CD8-positive, alpha-beta memory T cell (primary cell): ENCODE measurements at places on chromosomes 1 and 21.

DNA sequence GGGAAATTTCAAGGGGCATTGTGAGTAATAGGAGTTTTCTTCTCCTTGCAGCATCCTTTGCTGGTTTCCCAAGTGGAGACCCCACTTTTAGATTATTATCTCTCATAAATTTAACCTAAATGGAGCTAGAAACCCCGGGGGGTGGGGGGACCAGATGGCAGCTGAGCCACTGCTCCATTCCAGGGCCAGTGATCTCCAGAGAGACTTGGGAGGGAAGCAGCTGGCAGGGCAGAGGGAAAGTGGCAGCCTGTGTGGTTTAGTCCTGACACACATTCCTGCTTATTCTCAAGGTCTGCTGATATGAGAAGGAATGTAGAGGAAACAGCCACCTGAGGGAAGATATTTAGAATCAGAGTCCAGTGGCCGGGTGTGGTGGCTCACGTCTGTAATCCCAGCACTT lies 16.3 kb downstream of the PCP4L1 start:
- no peak for DNase-seq

- DNase-seq: no peak
Measured at GRCh38 chr21:37904856-37905255, 11.4 kb downstream of the KCNJ6 start.

GRCh38 chr1:85615586-85616363 lies 35.2 kb downstream of the CCN1 start:
- DNase-seq: no peak

DNA sequence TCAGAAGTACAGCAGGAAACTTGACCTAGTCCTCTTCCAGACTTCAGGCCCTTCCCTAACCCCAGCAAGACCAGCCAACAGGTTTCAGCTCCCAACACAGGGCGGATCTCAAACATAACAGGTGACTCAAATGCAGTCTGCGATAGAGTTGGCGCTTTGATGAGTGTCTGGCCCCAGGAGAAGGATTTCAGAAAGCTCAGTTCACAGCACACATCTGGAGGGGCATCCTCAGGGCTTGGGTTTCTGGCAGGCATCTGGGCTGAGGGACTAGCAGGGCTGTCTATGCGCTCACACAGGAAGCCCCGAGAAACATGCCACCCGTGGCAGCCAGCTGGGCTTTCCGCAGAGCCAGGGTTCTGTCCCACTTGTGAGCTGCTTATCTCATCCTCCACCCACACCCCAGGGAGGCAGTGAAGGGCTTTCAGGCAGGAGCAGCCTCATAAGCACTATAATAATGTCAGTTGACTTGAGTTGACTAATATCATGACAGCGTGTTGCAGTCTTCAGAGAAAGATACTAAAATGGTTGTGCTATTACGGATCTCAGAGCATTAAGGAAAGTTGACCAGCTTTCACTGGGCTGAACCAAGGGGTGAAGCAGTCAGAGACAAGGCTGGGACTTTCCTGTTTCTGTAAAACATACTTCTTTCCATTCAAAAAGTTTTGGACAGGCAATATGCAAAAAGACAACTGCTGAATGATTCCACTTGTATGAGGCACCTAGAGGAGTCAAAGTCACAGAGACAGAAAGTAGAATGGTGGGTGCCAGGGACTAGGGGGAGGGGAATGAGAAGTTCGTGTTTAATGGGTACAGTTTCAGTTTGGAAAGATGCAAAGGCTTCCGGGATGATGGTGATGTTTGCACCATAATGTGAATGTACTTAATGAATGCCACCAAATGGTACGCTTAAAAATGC lies 233.0 kb upstream of the IRF2BP2 start:
- peak; percentile 36 for DNase-seq

GRCh38 chr1:154442006-154442740 lies 37.0 kb downstream of the IL6R start:
- no peak for DNase-seq

DNA sequence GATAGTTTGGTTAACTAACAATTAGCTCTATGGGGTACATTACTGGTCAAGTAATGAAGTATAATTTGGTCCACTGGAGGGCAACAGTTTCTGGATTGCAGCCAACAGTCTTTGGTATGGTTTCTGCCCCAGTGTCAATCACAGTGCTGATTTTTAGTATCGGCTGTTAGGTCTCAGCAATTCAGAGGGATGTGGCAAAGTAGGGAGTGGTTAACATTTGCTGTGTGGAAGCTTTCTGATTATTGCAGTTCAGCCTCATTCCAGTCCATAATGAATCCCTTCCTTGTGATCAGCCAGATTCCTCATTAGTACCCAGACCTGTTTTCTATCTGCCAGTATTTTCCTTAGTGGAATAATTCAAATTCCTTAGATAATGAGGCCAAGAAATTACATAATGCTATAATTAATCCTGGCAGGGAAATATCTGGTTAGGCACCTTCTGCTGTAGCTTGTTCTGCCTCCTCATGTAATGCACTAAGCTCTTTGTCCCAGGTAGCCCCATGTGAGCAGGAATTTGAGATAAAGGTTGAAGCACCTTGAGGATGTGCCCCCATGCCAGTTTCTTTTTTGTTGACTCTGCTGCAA lies 14.0 kb downstream of the F3 start:
- no peak for DNase-seq

DNA sequence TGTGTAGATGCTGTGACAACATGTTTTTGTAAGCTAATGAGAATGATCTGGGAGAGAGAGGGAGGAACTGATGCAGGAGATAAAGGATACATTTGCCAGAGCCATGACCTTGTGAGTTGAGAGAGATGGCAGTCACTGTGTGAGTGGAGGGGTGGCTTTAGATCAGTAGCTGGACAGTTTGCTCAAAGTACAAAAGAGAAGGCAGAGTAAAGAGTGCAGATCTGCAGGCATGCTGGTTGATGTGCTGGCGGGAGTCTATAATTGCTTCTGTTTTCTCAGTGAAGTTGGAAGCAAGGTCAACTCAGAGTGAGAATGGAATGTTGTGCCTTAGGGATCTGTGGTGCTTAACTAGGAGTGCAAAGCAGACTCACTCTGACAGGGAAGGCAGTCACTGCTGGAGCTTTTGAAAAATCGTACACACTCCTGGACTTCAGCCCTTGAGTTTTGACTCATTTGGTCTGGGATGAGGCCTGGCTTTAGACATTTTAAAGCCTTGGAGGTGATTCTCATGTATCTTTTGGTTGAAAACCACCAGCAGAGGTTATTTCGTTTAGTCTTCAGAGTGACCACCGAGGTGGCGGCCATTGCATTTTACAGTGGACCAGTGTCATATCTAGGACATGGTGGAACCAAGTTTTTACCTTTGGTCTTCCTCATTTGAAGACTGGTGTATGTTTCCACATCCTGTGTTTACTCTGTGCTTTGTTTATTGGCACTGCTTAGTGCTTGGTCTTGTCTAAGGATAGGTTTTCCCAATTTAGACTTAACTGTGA lies 49.6 kb downstream of the MTR start:
- DNase-seq: no peak

GRCh38 chr1:80365359-80366021 lies 1359.0 kb upstream of the ADGRL4 start:
- no peak for DNase-seq

GRCh38 chr1:166159656-166160055 lies 7.1 kb downstream of the FAM78B start:
- DNase-seq: no peak

DNA sequence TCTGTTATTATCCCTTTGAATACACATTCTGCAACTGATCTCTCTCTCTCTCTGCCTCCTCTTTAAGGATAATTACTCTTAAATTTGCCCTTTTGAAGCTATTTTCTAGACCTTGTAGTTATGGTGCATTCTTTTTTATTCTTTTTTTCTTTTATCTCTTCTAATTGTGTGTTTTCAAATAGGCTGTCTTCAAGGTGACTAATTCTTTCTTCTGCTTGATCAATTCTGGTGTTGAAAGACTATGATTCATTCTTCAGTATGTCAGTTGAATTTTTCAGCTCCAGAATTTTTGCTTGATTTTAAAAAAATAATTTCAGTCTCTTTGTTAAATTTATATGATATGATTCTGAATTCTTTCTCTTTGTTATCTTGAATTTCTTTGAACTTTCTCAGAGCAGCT lies 95.6 kb upstream of the GPR52 start:
- no peak for DNase-seq

- DNase-seq: no peak
Measured at GRCh38 chr1:28737307-28738132, 780 bp downstream of the YTHDF2 start.

DNA sequence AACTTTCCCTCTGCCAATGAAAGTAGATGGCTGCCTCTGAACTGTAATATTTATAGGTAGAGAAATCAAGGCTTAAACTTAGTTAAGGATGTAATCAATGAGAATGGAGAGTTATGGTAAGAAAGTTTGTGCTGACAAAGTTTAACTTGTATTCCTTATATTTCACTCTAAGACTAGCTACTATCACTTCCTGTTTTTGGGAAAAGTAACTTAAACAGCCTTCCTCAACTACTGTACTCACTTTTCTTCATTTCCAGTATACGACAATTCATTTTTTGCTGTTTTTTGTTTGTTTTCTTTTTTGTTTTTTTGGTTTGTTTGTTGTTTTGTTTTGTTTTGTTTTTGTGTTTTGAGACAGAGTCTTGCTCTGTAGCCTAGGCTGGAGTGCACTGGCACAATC lies 3.7 kb downstream of the RGS18 start:
- DNase-seq: no peak

DNA sequence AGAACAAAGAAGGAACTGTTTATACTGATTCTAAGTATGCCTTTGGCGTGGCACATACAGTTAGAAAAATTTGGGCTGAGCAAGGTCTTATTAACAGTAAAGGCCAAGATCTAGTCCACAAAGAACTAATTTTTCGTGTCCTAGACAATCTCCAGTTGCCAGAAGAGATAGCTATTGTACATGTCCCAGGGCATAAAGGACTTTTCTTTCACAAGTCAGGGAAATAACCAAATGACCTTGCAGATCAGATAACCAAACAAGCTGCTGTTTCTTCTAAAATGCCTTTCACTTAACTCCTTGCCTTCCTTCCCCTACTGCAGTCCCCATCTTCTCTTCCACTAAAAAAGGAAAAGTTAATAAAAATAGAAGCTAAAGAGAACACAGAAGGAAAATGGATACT lies 4.0 kb downstream of the TEX50 start:
- no peak for DNase-seq

DNA sequence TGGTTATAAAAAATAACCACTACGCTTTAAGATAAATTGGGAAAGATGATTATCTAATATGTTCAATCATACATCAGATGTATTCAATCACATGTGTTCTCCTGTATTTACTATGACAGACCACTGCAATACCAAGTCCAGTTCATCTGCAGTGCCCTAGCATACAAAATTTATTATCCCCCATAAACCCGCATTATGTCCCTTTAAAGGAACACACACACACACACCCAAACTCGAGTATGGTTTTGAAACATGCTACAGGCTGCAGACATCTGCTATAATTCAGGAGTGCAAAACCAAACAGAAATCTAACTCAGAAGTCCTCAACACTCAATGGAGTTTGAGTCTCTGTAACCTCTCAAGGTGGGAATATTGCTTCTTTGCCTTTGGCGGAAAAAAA lies 14.9 kb downstream of the ODF2L start:
- no peak for DNase-seq

- no peak for DNase-seq
Measured at GRCh38 chr1:224874775-224875174, 54.7 kb upstream of the DNAH14 start.

- no peak for DNase-seq
Measured at GRCh38 chr1:198352975-198353695, 187.3 kb downstream of the ATP6V1G3 start.

GRCh38 chr1:59249396-59250137 lies 47.3 kb upstream of the FGGY start:
- DNase-seq: no peak

- no peak for DNase-seq
Measured at GRCh38 chr1:208767816-208768215, 523.6 kb upstream of the PLXNA2 start.

DNA sequence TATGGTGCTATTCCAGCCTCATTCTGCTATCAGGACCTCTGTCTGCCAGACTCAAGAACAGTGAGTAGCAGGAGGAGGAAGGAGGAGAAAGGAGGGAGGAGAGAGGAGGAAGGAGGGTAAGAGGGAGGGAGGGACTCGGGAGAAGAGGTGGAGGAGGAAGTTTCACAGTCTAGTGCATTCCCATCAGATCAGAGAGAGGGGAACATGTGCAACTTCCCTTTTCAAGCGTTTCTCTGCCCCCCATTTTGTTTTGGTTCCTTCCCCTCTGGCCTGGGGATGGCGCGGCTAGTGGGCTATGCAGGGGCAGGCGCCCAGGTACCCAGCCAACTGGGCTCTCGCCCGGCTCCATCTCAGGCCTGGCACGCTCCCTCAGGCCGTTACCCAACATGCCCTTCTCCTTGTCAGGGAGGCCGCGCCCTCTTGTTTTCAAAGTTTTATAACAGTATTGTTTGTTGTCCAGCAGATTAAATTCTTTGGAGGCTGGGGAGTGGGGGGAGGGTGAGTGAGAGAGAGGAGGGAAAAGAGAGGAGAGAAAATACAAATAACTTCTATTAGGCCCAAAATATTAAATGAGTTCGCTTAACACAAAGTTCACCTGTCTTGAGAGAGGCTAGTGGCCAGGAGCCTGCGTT lies 56.0 kb downstream of the CD46 start:
- no peak for DNase-seq

DNA sequence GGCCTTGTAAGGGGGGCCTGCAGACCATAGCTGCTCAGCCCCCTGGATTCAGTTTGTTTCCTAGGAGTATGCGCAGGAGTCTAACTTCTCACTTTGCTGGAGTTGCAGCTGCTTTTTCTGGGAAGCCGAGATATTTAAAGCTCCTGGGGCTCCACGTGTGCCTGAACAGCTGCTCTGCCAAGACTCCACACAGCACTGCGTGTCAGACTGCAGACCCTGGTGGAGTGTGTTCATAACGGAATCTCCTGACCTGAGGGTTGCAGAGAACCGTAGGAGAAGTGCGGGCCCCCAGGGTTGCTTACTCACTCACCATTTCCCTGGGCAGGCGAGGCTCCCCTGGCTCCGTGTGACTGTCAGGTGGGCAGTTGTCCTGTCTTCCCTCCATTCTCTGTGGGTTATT lies 474.3 kb upstream of the TMPRSS15 start:
- no peak for DNase-seq

DNA sequence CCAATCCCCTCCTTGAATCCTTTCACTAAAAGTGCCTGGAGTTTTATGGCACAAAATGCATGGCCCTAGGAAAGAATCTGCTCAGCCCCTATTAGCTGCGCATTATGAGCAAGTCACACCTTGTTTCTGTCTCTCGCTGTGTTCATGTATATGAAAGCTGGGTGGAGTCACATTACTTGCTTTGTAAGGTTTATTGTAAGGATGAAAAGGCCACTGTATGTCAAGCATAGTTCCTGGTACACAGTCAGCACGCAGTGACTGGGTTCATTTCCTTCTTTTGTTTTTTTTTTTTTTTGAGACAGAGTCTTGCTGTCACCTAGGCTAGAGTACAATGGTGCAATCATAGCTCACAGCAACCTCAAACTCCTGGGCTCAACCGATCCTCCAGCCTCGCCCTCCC lies 6.7 kb upstream of the SLC9A1 start:
- no peak for DNase-seq
